ENCODE measurements at places on chromosomes 11 and 22. TPM values are rescaled to one million over a fixed set of nuclear protein-coding genes. Genes with fewer than 3 reads are reported as not detected.

GRCh38 chr22:44622147-44622427 is 79.9 kb upstream of the PRR5 start:
- H3K27me3 ChIP-seq, result no peaks in the 10 kb centered on the region
- DNase-seq, result no peak

DNA sequence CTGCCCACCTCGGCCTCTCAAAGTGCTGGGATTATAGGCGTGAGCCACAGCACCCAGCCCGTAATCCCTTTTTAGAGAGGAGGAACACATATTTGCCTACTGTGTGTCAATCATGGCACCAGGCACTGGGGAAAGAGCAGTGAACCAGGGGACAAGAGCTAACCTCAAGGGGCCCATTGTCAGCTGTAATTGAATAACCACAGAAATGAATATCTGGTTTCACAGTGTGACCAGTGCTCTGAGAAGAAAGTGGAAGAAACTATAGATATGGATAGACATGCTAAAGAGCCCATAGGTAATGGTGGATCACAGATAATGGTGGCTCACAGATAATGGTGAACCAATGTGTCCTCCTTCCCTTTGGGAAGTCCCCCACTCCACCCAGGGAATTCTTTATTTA is 8.6 kb upstream of the KCTD14 start:
- no peaks in the 10 kb centered on the region for H3K4me1 ChIP-seq
- no peak overlapping the region for H3K4me3 ChIP-seq
- H3K36me3 ChIP-seq, result no peaks in the 10 kb centered on the region
- no peaks in the 10 kb centered on the region for H3K27me3 ChIP-seq
- no peak overlapping the region for H3K27ac ChIP-seq

DNA sequence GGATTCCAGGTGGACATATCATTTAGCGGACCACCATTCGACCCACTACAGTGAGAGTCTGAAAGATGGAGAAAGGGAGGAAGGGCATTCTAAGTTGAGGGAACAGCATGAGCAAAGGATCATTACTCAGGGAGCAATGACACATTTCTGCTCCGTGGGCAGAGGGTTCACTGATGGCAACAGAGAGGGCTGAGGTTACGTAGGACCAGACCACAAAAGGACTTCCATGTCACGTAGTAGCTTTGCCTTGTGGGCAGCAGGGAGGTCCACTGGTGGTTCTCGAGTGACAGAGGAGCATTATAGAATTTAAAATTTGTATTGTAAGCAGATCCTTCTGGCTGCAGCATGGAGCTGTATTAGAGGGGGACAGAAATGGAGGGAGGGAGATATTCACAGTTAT is 109.7 kb upstream of the NAV2 start:
- DNase-seq, result no peak
- no peak overlapping the region for H3K4me3 ChIP-seq
- no peaks in the 10 kb centered on the region for H3K36me3 ChIP-seq
- H3K27me3 ChIP-seq, result no peaks in the 10 kb centered on the region
- no peaks in the 10 kb centered on the region for H3K4me1 ChIP-seq

The MS4A7 gene
- total RNA-seq, result 16.0 TPM

The CHRDL2 gene
- total RNA-seq, result 2.0 TPM

DNA sequence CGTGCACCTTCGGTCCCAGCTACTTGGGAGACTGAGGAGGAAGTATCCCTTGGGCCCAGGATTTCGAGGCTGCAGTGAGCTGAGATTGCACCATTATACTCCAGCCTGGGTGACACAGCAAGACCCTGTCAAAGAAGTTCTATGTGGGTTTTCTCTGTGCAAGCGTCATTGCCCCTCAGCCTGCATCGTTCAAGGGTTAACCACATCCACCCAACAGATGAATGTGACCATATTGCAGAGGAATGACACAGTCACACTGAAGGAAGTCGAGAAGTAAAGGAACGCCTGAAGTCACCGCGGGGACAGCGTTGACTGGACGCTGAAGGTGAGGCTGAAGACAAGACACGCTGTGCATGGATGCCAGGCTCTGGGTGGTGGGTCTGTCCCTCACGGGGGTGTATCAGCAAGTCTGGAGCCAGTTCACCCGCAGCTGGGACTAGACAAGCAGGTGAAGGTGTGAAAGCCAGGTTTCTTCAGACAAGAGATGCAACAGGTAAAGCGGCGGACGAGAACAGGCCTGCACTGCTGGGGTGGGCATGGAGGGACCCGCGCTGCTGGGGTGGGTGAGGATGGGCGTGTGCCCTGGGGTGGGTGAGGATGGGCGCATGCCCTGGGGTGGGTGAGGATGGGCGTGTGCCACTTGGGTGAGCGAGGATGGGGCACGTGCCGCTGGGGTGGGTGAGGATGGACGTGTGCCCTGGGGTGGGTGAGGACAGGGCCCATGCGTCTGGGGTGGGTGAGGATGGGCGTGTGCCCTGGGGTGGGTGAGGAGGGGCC is 36.5 kb upstream of the TOLLIP start:
- no peaks in the 10 kb centered on the region for H3K27me3 ChIP-seq
- H3K36me3 ChIP-seq, result no peaks in the 10 kb centered on the region
- no peak overlapping the region for H3K27ac ChIP-seq

The C11orf42 gene
- not detected for total RNA-seq

DNA sequence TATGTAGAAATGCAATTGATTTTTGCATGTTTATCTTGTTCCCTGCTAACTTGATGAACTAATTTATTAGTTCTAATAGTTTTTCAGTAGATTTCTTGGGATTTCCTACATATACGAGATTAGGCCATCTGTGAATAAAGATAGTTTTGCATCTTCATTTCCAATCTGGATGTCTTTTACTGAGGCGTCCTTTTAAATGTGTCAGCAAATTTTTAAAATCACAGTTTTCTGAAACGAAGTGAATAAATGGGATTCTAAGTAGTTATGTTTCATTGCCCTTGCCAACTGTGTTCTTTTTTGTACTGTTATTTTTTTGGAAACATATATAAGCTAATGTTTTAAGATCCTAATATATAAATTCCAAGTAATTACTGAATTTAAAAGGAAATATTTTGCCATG is 50.0 kb downstream of the CYP2R1 start:
- no peaks in the 10 kb centered on the region for H3K36me3 ChIP-seq
- no peaks in the 10 kb centered on the region for H3K27me3 ChIP-seq
- no peak overlapping the region for H3K27ac ChIP-seq
- no peak overlapping the region for H3K4me3 ChIP-seq
- H3K4me1 ChIP-seq, result no peaks in the 10 kb centered on the region

GRCh38 chr11:85661972-85662664 is 2.8 kb downstream of the CREBZF start:
- H3K27me3 ChIP-seq, result no peaks in the 10 kb centered on the region
- DNase-seq, result no peak
- peaks cover 68% of the 10 kb centered on the region for H3K4me1 ChIP-seq

- H3K27ac ChIP-seq, result no peak overlapping the region
- H3K27me3 ChIP-seq, result no peaks in the 10 kb centered on the region
- H3K4me1 ChIP-seq, result no peaks in the 10 kb centered on the region
- no peak overlapping the region for H3K4me3 ChIP-seq
Observed at GRCh38 chr11:78132475-78132874, 7.0 kb downstream of the ALG8 start.

GRCh38 chr11:127925475-127925874 is 661.9 kb downstream of the ETS1 start:
- no peak overlapping the region for H3K27ac ChIP-seq
- no peaks in the 10 kb centered on the region for H3K27me3 ChIP-seq
- no peak for DNase-seq

DNA sequence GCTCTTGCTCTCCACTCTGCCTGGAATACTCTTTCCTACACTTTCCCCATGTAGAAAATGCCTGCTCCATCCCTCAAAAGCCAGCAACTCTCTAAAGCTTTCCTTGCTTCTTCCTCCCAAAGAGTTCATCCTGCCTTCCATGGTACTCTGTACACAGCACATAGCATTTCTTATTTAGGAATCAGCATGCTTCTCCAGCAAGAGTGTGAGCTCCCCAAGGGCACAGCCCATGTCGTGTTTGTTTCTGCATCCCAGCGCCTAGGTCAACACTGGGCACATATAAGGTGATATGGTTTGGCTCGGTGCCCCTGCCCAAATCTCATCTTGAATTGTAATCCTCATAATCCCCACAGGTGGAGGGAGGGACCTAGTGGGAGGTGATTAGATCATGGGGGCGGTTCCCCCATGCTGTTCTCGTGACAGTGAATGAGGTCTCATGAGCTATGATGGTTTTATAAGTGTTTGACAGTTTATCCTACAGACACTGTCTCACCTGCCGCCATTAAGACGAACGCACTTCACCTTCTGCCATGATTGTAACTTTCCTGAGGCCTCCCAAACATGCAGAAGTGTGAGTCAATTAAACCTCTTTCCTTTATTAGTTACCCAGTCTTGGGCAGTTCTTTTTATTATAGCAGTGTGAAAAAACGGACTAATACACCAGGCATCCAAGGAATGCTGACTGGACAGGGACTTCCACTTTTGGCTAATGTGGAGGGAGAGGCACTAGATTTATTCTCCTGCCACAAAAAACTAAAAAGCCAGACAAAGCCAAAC is 8.2 kb downstream of the VPS37C start:
- peaks cover 3% of the 10 kb centered on the region for H3K36me3 ChIP-seq
- H3K4me3 ChIP-seq, result no peak overlapping the region
- H3K27me3 ChIP-seq, result no peaks in the 10 kb centered on the region
- H3K27ac ChIP-seq, result peak overlapping the region; percentile 73

- H3K4me1 ChIP-seq, result peaks cover 33% of the 10 kb centered on the region
- no peaks in the 10 kb centered on the region for H3K27me3 ChIP-seq
- peak overlapping the region; percentile 94 for H3K27ac ChIP-seq
- H3K36me3 ChIP-seq, result peaks cover 6% of the 10 kb centered on the region
Observed at GRCh38 chr22:31490496-31490925, 869 bp upstream of the EIF4ENIF1 start.

DNA sequence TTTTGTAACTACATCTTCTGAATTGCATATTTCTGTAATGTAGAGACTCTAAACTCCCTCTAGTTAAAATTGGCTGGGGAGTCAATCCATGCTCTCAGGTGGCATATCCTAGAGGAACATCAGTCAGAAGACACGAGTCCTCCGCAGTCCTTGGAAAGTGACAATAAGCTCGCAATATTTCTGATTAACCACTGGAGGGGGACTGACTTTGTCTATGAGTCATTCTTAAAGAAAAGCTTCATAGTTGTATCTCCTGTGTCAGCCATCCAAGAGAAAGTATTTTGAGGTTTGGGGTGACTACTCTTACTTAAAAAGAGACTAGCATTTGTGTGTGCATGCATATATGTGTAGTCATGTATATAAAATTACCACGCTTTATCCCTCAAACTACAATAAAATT is 60.2 kb downstream of the SLN start:
- H3K36me3 ChIP-seq, result no peaks in the 10 kb centered on the region
- no peaks in the 10 kb centered on the region for H3K4me1 ChIP-seq
- no peak overlapping the region for H3K27ac ChIP-seq
- no peak for DNase-seq
- H3K4me3 ChIP-seq, result no peak overlapping the region

DNA sequence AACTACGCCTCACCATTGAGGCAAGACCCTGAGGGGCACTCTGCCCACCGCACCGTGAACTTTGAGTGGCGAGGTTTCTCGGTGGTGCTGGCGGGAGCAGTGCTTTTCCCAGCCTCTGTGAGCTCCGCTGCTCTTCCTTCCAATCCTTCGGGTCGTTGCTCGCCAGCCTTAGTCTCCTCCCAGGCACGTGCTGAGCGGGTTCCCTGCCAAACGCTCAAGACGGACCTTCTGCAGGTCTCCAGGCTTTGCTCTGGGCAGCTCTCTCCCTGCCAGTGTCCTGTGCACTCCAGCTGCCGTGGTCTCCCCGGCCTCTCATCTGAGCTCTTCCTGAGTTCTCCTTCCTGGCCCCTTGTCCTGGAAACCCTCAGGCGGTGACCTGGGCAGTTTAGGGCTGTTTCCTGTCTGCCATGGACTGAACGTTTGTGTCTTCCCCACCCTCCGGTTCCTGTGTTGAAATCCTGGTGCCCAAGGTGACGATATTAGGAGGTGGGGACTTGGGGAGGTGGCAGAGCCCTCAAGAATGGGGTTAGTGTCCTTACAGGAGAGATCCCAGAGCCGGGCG is 11.2 kb upstream of the MUC6 start:
- no peaks in the 10 kb centered on the region for H3K27me3 ChIP-seq
- H3K4me3 ChIP-seq, result no peak overlapping the region
- no peak overlapping the region for H3K27ac ChIP-seq
- no peaks in the 10 kb centered on the region for H3K36me3 ChIP-seq

GRCh38 chr22:27399161-27399560 is 402.4 kb downstream of the MN1 start:
- H3K4me3 ChIP-seq, result no peak overlapping the region
- no peaks in the 10 kb centered on the region for H3K4me1 ChIP-seq
- no peaks in the 10 kb centered on the region for H3K27me3 ChIP-seq
- H3K36me3 ChIP-seq, result no peaks in the 10 kb centered on the region
- no peak for DNase-seq
- no peak overlapping the region for H3K27ac ChIP-seq

DNA sequence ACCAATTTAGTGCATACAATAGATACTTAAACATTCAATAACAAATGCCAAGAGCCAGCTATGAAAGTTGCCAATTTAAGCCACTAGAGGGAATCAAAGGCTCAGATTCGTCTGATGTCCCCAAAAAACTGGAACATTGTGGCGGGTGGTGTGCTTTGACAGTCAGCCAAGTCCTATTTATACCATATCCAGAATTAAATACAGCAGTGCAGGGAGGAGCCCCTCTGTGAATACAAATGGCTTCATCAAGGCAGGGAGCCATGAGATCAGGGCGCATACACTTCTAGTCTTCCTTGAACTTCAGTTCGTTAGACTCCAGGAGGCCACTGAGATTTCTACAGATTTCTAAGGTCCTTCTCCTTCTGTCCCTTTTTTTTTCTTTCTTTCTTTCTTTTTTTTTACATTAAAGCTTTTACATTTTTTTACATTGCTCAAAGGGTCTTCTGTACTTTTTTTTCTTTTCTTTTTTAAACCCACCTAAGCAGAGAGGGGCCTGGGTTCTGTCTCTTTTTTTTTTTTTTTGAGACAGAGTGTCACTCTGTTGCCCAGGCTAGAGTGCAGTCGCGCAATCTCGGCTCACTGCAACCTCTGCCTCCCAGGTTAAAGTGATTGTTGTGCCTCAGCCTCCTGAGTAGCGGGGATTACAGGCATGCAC is 41.5 kb upstream of the HSPA8 start:
- no peaks in the 10 kb centered on the region for H3K27me3 ChIP-seq
- peaks cover 21% of the 10 kb centered on the region for H3K4me1 ChIP-seq
- H3K36me3 ChIP-seq, result no peaks in the 10 kb centered on the region
- H3K4me3 ChIP-seq, result no peak overlapping the region

- H3K4me3 ChIP-seq, result no peak overlapping the region
- no peaks in the 10 kb centered on the region for H3K4me1 ChIP-seq
- H3K27ac ChIP-seq, result no peak overlapping the region
- no peak for DNase-seq
Observed at GRCh38 chr22:28869736-28870135, 13.6 kb upstream of the ZNRF3 start.
